ENCODE measurements at places on chromosomes 16 and 17.

- no peak for DNase-seq
Measured at GRCh38 chr17:61863801-61864126, 436 bp upstream of the BRIP1 start.

- no peak for DNase-seq
Measured at GRCh38 chr17:5526821-5527598, 40.6 kb downstream of the MIS12 start.

- DNase-seq = no peak
Measured at GRCh38 chr17:14198575-14198974, 38.1 kb downstream of the CDRT15 start.

DNA sequence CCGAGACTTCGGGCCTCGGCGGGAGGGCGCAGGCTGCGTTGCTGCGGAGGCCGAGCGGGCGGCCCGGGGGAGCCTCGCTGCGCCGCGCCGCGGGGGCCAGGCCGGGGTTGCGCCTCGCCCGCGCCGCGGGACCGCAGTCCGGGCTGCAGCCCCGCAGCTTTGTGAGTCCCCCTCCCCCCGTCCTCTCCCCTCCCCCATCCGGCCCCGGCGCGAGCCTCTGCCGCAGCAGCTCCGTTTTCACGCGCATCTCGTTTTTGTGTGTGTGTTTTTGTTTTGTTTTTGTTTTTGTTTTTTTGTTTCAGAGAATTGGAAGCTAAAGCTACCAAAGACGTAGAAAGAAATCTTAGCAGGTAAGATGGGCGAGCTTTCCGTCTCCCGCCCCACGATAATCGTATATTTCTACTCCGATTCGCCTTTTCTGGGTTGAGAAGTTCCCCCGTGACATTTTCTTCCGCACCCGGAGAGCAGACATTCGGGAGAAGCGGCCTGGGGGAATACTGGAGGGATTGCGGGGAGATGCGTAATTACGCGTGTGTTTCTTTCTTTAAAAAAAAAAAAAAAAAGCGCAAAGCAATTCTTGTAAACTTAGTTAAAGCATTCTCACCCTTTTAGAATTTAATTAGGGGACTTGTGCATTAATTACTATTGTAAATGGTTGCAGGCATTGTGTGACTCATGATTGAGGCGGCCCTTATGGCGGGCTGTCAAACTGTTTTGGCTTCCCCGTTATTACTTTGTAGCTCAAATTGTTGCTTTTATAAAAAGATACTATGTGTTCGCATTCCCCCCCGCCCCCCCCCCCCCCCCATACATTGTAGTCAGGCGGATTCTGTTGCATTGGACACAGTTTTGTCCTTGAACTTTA lies 732 bp downstream of the TNRC6A start:
- no peak for DNase-seq

- no peak for DNase-seq
Measured at GRCh38 chr16:87539113-87539512, 46.3 kb upstream of the ZCCHC14 start.

DNA sequence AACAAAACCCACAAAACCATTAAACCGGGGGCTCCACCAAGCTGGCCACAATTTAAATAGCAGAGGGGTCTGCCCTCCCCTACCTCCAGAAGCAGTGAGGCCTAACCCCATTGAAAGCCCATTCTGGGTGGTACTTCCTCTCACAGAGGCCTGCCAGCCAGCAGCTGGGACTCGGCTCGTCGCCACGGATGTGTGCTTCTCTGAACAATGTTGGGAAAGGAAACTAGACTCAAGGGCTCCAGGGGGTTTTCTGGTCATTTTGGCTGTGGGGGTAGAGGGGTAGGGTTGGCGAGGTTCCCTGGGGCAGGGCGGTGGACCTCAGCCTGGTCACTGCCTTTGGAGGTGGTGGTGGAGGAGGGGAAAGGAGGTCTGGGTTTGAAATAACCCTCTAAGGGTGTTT lies 4.7 kb upstream of the PLCG2 start:
- DNase-seq = no peak

DNA sequence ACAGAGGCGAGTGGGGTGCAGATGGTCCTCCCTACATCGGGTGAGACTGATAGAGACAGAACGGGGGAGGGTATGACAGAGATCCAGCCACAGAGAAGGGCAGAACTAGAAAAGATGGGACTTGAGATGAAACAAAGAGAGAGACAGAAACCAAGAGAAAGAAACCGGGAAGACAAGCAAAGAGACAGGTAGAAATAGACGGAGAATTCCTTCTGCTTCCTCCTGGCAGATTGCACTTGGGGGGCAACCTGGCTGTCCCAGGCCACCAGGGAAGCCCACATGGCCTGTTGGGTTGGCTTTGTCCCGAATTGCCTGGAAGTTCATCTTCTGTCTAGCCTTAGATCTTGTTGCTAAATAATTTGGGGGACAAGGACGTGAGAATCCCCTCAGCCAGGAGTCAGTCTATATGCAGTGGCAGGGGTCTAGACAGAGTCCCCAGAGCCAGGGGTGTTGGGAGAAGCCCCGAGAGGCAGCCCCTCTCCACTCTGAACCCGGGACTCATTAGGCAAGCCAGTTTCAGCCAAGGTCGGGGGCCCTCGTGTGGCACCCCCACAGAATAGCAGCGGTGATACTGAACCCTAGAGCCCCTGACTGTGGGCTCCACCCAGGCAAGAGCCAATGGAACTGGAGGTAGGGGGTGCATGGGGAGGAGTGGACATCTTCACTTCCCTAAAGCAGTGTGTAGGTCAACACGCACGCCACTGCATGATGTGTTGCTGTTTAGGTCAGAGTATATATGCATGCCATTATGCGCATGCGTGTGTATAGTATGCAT lies 627 bp upstream of the TSPOAP1 start:
- DNase-seq = no peak

DNA sequence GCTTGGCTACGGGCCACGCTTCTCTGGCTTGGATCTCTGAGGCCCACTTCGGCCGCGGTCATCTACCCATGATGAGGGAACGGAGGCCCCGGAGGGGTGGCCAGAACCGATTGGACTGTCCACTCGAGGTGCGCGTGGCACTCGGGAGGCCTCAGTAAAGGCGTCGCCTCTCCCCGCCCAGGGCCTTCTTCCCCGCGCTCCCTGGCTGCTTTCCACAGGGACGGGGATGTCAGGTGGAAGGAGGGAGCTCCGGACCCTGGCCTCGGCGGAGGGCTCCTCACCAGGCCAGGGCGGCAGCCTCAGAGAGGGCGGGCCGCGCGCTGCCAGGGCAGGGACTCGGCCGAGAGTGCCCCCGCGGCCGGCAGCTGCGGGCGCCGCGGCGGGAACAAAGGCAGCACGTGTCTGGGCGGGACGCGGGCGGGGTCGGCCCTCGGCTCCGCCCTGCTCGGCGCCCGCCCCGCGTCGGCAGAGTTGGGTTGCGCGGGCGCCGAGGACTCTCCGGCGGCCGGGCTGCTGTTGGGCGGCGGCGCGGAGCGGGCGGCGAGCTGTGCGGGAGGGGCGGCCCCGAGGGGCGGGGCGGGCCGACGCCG lies 587 bp upstream of the CDK5R1 start:
- DNase-seq = no peak

DNA sequence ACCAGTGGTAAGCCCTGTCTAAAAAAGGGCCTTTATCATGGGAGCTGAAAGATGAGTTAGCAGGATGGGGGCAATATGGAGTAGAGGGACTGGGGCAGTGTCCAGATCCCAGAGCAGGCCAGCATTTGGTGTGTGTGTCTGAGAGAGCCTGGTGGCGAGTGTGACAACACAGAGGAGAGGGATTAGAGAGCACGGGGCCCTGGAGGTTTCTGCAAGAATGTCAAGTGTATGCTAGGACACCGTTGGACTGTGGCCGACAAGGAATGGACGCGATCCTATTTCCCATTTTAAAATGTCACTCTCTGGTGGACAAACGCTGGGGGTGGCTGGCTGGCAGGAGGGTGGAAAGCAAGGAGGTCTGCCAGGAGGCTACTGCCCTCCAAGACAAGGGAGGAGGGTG lies 12.4 kb downstream of the TAC4 start:
- no peak for DNase-seq

- DNase-seq = no peak
Measured at GRCh38 chr17:7852919-7853690, 1.8 kb upstream of the TMEM88 start.

DNA sequence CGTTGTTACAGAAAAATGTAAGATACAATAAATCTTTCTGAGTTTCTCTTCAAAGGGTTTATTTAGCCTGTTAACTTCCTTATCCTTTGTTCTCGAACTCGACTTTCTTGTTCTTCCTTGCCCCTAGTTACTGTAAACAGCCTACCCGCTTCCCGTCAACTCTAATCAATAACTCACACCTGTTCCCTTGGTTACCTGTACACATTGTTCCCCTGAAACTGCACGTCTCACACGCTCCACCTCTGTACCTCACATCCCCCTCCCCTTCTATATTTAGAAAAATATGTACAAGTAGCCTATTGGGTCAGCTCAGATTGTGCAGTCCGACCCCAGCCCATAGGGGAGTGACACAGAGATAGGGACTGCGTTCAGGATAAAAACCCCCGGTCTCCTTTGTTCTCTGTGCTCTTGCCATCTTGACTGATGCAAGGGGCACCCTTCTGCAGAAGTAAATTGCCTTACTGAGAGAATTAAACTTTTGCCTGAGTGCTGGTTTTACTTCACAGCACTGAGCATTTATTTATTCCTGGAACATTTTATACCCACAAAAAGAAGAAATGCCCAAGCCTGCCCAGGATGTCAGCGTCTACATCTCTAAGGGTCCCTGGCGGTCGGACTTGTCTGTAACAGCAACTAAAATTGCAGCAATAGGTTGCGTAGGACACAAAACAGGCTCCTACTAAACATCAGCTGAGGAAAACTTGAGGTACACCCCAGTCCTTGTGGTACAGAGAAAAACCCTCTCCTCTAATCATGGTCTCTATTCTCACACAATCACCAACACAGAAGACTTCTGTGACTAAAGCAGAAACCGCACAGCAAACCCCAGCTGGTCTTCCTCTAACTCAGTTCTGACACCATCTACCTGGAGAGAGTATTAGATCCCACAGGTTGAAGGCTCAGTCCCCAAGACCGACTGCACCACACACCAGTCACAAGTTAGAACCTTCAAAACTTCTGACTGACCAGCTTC lies 11.3 kb downstream of the WDR45B start:
- no peak for DNase-seq

GRCh38 chr16:49639739-49640431 lies 216.0 kb downstream of the ZNF423 start:
- no peak for DNase-seq

- no peak for DNase-seq
Measured at GRCh38 chr17:16486373-16487250, 5.4 kb downstream of the LRRC75A start.

DNA sequence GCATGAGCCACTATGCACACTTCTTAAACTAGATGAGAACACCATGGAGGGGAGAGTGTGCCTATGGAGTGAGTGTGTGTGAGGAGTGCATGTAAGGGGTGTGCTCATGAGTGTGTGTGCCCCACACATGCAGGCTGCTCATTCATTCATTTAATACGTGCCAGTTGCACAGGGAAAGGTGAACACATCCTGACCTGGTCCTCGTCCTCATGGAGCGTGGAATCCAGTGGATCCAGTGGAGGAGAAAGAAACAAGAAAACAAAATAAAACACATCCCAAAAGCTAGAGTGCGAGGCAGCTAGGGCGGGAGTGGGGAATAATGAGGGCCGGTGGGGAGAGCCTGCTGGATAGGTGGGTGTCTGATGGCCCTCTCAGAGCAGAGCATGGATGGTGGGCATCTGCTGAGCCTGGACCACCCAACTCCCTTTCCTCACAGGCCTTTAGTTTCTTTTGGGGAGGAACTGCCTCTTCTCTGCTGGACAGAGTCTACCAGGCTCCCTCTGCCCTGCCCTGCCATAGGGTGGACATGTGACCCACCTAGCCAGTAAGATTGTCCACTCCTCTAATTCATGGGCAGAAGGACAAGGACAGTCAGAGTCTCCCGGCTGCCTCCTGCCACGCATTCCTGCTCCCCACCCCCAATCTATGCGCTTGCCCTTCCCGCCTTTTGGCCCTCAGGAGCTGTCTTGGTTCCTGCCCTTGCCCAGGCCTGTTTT lies 204.3 kb downstream of the RAB11FIP4 start:
- no peak for DNase-seq

- DNase-seq = no peak
Measured at GRCh38 chr17:64780096-64781013, 118.2 kb upstream of the SMURF2 start.

- DNase-seq = no peak
Measured at GRCh38 chr16:6861135-6861814, 471.4 kb upstream of the RBFOX1 start.

- DNase-seq = no peak
Measured at GRCh38 chr16:9567666-9568065, 476.2 kb downstream of the HAPSTR1 start.

DNA sequence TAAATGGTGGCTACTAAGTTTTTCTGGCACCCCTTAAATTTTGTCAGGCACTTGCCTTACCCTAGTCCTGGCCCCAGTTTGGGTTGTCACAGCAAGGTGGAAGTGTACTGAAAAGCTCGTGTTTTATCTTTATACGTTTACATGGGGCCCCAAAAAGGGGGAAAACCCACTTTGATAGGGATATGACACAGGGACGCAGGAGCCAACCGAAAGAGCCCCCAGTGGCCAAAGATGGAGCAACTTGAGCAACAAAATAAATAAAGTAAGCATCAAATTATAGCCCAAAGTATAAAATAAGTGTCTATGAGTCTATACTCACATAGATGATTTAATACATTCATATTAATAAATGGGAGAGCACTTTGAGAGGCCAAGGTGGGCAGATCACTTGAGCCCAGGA lies 5.0 kb upstream of the CETP start:
- no peak for DNase-seq

- DNase-seq = peak; percentile 87
Measured at GRCh38 chr17:62653826-62654761, 26.6 kb downstream of the MRC2 start.

GRCh38 chr17:29732209-29732608 lies 109.5 kb upstream of the CORO6 start:
- no peak for DNase-seq

DNA sequence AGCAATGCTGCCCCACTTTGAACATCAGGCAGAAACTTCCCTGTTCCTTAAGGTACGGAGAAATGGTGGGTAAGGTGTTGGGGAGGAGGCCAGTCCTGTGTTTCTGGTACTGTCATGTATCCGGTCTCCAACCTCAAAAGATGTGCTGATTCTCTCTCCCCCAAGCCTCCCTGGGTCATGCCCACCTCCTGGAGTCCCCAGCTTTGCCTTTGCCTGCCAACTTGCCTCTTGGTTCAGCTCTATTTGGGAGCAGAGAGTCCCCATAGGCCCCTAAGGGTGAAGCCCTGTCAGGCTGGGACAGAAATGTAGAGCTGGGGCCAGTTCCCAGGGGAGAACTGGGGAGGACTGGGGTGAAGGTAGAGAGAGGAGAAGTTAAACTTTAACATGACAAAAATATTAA lies 1.6 kb upstream of the TBX21 start:
- no peak for DNase-seq

- DNase-seq = no peak
Measured at GRCh38 chr16:87404764-87405625, 12.9 kb downstream of the MAP1LC3B start.

- DNase-seq = no peak
Measured at GRCh38 chr16:19907161-19907992, 22.7 kb upstream of the GPRC5B start.

- DNase-seq = no peak
Measured at GRCh38 chr16:50267151-50267631, 840 bp downstream of the ADCY7 start.

- DNase-seq = no peak
Measured at GRCh38 chr16:53745753-53746266, 41.9 kb downstream of the FTO start.
